Neural progenitor cell (in vitro differentiated cells): ENCODE measurements at places on chromosomes 5 and 9.

- no peaks in the 10 kb centered on the region for H3K36me3 ChIP-seq
- H3K4me3 ChIP-seq, result peak overlapping the region; percentile 91
- peak overlapping the region; percentile 100 for H3K27ac ChIP-seq
- H3K4me1 ChIP-seq, result peaks cover 26% of the 10 kb centered on the region
- H3K27me3 ChIP-seq, result no peaks in the 10 kb centered on the region
Observed at GRCh38 chr5:137752905-137753690, 1.1 kb downstream of the HNRNPA0 start.

DNA sequence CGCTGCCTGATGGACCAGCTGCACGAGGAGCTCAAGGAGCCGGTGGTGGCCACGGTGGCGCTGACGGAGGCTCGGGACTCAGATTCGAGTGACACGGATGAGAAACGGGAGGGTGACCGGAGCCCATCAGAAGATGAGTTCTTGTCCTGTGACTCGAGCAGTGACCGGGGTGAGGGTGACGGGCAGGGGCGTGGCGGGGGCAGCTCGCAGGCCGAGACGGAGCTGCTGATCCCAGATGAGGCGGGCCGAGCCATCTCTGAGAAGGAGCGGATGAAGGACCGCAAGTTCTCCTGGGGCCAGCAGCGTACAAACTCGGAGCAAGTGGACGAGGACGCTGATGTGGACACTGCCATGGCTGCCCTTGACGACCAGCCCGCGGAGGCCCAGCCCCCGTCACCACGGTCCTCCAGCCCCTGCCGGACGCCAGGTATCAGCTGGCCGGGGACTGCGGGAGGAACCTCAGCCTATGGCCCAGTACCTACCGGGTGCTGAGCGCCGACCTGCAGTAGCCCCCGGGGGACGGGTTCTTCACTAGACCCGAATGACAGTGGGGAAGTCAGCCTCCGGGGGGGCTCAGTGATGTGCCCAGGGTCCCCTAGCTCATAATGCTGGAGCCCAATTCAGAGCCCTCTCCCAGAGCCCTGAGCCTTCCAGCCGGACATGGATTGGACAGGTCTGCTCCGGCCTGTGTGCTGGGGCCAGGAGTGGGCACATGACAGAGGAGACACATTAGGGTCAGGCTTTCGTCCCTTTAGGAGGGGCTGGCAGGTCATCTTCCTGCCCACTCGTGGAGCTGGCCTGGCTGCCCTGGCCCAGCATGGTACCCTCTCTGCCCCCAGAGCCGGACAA, 33.0 kb downstream of the USP20 start:
- no peak overlapping the region for H3K4me3 ChIP-seq
- DNase-seq, result no peak
- H3K27me3 ChIP-seq, result no peaks in the 10 kb centered on the region
- H3K27ac ChIP-seq, result no peak overlapping the region
- H3K4me1 ChIP-seq, result no peaks in the 10 kb centered on the region

DNA sequence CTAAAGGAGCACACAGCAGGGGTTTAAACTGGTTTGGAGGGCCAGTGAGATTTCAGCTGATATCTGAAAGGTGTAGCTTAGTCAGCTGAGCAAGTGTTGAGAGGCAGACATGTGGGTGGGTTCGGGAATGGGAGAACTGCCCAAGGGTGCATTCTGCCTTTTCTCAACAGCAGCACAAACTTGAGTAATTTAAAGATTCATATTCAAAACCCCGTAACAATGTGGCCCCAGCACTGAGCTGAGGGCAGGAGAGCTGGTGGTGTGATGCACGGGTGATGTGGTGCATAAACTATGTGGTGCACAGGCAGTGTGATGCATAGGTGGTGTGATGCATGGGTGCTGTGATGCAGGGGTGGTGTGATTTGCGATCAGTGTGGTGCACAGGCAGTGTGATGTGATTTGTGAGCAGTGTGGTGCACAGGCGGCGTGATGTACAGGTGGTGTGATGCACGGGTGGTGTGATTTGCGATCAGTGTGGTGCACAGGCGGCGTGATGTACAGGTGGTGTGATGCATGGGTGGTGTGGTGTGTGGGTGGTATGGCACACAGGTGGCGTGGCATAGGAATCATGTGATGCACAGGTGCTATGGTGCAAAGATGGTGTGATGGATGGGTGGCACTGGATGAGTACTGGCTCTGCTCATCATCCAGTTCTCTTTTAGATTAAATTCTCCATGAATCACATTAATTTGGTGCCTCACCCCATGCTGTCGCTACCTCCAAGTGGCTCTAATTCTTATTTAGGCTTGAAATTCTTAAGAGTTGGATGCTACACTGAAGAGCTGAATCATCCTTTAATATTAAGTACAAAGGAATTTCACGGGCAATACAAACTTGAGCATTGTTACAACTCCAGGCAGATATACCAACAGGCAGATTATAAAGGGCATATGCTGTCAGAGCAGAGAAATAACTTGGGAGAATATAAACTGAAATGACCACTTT, 53.6 kb downstream of the DAP start:
- no peak overlapping the region for H3K27ac ChIP-seq
- no peak overlapping the region for H3K4me3 ChIP-seq
- H3K4me1 ChIP-seq, result no peaks in the 10 kb centered on the region
- no peaks in the 10 kb centered on the region for H3K36me3 ChIP-seq
- H3K27me3 ChIP-seq, result no peaks in the 10 kb centered on the region
- DNase-seq, result no peak

DNA sequence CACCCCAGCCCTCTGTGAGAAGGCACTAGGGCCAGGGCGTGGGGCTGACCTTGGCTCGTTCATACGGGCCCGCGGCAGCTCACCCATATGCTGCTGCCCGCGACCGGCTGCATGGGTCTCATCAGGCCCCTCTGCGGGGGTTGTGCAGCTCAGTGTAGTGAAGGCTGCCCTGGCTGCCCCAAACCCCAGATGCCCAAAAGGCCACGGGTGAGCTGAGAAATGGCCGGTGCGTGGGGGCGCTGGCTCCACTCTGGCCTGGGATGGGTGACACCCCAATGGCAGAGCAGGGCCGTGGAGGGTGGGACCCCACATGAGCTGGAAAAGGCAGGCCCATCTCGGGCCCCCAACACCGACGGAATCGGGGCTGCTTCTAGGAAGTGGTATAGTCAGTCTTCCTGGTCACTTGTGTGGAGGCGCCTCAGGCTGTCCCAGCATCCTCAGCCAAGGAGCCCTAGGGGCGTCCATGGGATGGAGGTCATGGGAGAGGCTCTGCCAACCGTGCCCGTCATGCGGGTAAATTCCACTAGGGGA, 19.4 kb upstream of the LRRC14B start:
- H3K27me3 ChIP-seq, result no peaks in the 10 kb centered on the region
- H3K4me1 ChIP-seq, result no peaks in the 10 kb centered on the region
- H3K27ac ChIP-seq, result no peak overlapping the region
- no peak overlapping the region for H3K4me3 ChIP-seq
- H3K36me3 ChIP-seq, result no peaks in the 10 kb centered on the region
- DNase-seq, result no peak

GRCh38 chr5:90473396-90474234, 956 bp downstream of the MBLAC2 start:
- H3K4me3 ChIP-seq, result peak overlapping the region; percentile 67
- H3K27me3 ChIP-seq, result peaks cover 33% of the 10 kb centered on the region
- DNase-seq, result peak; percentile 71
- no peak overlapping the region for H3K27ac ChIP-seq
- H3K36me3 ChIP-seq, result no peaks in the 10 kb centered on the region

DNA sequence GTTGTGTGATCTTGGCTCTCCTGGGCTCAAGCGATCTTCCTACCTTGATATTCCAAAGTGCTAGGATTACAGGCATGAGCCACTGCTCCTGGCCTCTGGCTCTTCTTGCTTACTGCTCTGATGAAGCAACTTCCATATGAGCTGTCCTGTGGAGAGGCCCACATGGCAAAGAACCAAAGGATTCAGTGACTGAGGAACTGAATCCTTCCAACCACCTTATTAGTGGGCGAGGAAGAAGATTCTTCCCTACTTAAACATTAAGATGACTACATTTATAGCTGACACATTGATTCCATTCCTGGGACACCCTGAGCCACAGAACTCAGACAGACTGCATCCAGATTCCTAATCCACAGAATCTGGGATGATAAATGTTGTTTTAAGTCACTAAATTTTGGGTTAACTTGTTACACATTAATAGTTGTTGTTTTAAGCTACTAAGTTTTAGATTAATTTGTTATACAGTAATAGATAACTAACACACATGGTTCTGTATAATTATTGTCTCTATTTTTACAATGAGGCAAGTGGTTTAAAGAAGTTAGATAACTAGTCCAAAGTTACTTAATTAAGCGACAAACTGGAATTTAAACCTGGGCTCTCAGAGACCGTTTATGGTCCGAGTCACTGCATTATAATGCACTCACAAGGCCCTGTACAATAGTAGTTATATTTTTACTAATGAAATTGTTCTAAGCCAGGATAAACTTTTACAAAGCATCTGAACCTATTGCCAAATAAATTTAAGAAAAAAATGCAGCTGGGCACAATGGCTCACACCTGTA, 16.7 kb upstream of the SLCO4C1 start:
- no peaks in the 10 kb centered on the region for H3K36me3 ChIP-seq
- H3K4me3 ChIP-seq, result no peak overlapping the region
- no peak for DNase-seq
- no peaks in the 10 kb centered on the region for H3K4me1 ChIP-seq
- no peak overlapping the region for H3K27ac ChIP-seq

DNA sequence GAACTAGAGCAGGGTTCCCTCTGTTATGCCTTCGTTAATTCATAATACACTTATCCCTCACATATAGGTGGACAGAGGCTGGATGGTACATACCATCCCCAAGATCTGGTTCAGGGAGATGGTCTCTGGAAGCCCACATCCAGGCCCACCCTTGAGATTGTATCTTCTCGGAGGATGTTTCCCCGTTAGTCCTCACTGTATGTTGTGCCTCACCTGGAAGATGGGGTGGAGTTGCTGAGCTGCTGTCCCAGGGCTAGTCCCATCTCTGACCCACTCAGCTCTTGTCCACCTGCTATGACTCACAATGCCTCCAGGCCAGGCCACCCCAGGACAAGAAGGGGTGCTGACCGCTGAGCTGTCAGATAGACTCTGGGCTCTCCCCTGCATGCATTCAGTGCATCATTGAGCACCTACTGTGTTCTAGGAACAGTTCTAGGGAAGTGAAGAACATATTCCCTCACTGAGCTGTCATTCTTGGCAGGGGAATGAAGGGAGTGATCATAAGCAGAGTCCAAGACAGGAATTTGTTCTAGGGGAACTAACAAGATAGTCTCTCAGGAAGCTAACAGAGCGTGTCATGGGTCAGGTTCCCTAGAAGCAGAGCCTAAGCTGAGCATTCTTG, at the start of gene CBY3:
CBY3 (minus strand) TSS at position 255 of the 622 bp plus-strand sequence; CDS start at position 139, 116 bp downstream.
- H3K27me3 ChIP-seq, result no peaks in the 10 kb centered on the region
- no peaks in the 10 kb centered on the region for H3K36me3 ChIP-seq
- no peak for DNase-seq
- no peaks in the 10 kb centered on the region for H3K4me1 ChIP-seq

DNA sequence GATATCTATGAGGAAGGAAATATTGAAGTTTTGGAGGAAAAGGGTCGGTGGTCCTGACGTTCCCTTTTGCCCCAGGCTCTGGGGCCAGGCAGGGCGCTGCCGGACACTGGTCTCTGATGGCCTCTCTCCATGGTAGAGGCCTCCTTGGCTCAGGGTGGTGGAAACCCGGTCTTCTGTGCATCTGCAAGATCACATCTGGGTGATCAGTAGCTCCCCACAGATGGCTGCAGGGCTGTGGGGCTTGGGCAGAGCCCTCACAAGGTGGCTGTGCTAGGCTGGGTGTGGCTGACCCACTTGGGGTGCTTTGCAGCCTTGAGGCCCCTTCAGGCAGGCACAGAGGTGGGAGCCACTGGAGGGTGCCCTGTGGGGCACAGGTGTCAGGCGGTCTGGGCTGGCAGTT, 53.9 kb upstream of the RNU6ATAC start:
- H3K27ac ChIP-seq, result no peak overlapping the region
- H3K4me1 ChIP-seq, result peaks cover 22% of the 10 kb centered on the region
- no peaks in the 10 kb centered on the region for H3K36me3 ChIP-seq
- no peak overlapping the region for H3K4me3 ChIP-seq
- H3K27me3 ChIP-seq, result no peaks in the 10 kb centered on the region

DNA sequence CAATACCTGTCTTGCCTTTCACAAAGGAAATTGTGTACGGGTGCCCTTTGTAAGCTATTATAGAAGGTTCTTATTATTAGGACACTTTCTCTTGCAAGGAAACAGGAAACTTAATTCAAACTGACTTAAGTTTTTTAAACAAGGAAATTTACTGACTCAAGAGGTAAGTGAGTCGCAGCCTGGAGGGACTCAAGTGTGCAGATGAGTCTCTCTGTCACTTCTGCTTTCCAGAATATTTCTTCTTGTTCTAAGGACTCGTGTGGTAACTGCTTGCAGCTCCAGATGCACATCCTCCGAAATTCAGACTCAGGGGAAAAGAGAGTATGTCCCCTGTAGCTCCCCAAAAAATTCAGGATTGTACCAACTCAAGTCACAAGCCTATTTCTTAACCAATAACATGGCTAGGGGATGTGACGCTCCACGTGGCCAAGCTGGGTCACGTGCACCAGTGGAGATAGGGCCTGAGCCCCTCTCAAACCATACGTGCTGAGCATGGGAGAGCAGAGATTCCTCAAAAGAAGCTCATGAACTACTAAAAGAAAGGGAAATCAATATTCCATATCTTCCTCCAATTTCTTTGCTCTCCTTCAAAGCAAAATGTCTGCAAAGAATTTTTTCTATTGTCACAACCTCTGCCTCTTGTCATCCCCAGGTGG, 49.2 kb upstream of the ERCC6L2 start:
- H3K27me3 ChIP-seq, result no peaks in the 10 kb centered on the region
- H3K4me3 ChIP-seq, result no peak overlapping the region
- H3K36me3 ChIP-seq, result no peaks in the 10 kb centered on the region
- H3K27ac ChIP-seq, result no peak overlapping the region

DNA sequence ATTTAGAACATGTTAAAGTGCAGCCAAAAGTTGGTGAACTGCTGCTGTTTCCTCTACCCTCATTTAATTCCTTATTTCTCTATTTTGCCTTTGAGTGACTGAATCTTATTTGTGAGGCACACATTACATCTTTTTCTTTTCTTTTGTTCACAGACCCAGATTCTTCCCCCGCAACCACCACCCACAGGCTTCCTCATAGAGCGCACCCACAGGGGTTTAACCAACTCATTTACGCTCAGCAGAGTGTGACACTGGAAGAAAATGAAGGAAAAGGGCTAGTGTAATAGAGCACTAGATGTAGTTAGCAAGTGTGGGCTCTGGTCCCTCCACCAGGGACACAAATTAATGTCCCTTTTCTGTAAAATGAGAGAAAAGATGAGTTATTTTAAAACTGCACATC, 200.7 kb downstream of the PARP8 start:
- H3K4me1 ChIP-seq, result peaks cover 41% of the 10 kb centered on the region
- peak; percentile 63 for DNase-seq
- H3K27ac ChIP-seq, result no peak overlapping the region
- no peaks in the 10 kb centered on the region for H3K36me3 ChIP-seq

DNA sequence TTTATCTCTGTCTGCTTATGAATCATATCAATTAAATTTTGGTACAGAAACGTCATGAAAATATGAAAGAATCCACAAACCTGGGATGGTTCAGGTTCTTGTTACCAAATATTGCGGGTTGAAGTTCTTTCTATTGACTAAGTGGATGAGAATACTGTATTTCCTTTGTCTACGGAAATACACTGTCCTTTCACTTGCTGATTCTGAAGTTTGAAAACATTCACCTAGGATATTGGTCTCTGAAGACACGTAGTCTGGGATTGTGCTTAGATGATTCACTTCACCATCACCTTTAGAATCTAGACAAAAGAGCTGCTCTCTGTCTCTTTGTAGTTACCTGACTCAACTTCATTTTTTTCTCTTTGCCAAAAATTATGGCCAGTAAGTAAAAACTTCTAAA, 222.4 kb downstream of the FBN2 start:
- no peaks in the 10 kb centered on the region for H3K4me1 ChIP-seq
- no peaks in the 10 kb centered on the region for H3K36me3 ChIP-seq
- DNase-seq, result no peak
